A549 treated with DMSO at 1 μM for 4 hours (cell line): ENCODE measurements at places on chromosomes 1 and 21. TPM values are rescaled to one million over a fixed set of nuclear protein-coding genes. Genes with fewer than 3 reads are reported as not detected.

Gene DMRTB1
- not detected in 5 replicates for total RNA-seq

Gene NTMT2
- not detected in 5 replicates for total RNA-seq

Gene PYHIN1
- total RNA-seq, result not detected in 5 replicates

Gene SLAMF1
- not detected in 5 replicates for total RNA-seq

Gene CFHR3
- 0.14 to 0.30 TPM (median 0.22 TPM) in 3 of 5 replicates, not detected in the others for total RNA-seq

Gene LCE1A
- total RNA-seq, result not detected in 5 replicates
